ENCODE measurements at places on chromosomes 16 and 17. TPM values are rescaled to one million over a fixed set of nuclear protein-coding genes. Genes with fewer than 3 reads are reported as not detected.

ABAT gene
- 5.5 TPM for total RNA-seq

NUBP1 gene
- total RNA-seq = 22.2 TPM

GCGR gene
- total RNA-seq = not detected

GNAO1 gene
- total RNA-seq = 2.5 TPM

SLFN14 gene
- not detected for total RNA-seq

CTF1 gene
- total RNA-seq = 2.6 TPM

PGAP6 gene
- 39.5 TPM for total RNA-seq

ACBD4 gene
- total RNA-seq = 6.9 TPM

FADS6 gene
- total RNA-seq = not detected

ABCA8 gene
- 302 TPM for total RNA-seq

VWA3A gene
- 0.24 TPM for total RNA-seq

KRTAP4-1 gene
- total RNA-seq = not detected

ADAM11 gene
- total RNA-seq = 0.19 TPM

SULT1A2 gene
- total RNA-seq = 1.0 TPM

All from omental fat pad (tissue), 4 donors.